ENCODE measurements at places on chromosomes 1 and 21. TPM values are rescaled to one million over a fixed set of nuclear protein-coding genes. Genes with fewer than 3 reads are reported as not detected.

DNA sequence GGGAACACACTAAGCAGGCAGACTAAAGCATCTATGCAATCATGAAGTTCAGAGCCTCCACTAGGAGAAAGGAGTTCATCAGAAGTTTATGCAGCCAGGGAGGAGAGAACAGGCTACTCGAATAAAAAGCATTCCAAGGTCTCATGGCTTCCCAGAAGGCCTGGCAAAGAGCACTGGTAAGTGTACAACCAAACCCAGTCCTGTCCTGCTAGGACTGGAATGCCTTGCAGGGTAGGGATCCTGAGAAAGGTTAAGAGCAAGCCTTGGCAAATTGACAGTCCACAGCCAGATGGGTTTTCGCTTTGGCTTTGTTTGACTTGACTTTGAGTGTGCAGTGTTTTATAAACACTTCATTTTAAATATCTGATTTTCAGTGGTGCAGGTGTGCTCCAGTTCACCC is 133.6 kb upstream of the ATP1B1 start:
- no peak for DNase-seq

TNN gene
- not detected for total RNA-seq

NUP210L gene
- not detected for total RNA-seq

DNA sequence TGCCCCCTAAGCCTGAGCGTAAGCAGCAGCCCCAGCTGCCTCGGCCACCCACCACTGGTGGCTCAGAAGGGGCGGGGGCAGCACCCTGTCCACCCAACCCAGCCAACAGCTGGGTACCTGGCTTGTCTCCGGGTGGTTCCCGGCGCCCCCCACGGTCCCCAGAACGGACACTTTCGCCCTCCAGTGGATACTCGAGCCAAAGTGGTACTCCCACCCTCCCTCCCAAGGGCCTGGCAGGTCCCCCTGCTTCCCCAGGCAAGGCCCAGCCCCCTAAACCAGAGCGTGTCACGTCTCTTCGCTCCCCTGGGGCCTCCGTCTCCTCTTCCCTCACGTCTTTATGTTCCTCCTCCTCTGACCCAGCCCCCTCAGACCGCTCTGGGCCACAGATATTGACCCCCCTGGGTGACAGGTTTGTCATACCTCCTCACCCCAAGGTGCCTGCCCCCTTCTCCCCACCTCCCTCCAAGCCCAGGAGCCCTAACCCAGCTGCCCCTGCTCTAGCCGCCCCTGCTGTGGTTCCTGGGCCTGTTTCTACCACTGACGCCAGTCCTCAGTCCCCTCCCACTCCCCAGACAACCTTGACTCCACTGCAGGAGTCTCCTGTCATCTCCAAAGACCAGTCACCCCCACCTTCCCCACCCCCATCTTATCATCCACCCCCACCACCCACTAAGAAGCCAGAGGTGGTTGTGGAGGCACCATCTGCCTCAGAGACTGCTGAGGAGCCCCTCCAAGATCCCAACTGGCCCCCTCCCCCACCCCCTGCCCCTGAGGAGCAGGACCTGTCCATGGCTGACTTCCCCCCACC is 46.2 kb downstream of the YARS1 start:
- DNase-seq, result no peak

DNA sequence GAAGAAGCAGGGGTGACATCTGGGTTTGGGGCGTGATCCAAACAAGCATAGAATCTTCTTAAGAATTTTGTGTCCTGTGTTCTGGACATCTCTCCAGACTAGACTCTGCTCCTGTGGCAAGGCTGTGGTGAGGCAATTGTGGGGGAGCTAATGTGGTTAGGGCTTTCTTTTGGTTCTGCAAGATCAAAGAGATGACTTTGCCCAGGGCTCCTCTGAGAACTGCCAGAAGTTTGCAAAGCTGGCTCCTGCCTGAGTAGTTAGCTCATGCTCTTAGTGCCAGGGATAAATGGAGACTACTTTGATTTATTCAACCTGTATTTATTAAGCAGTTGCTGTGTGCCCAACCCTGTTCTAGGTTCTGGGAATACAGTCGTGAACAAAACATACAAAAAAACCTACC is 34.0 kb upstream of the CRNN start:
- DNase-seq, result no peak

NFIA gene
- total RNA-seq, result 0.22 TPM

CD101 gene
- total RNA-seq, result not detected
